ENCODE measurements at places on chromosomes 2 and 18.

GRCh38 chr2:190837420-190837819 is 43.2 kb upstream of the GLS start:
- DNase-seq, result no peak

DNA sequence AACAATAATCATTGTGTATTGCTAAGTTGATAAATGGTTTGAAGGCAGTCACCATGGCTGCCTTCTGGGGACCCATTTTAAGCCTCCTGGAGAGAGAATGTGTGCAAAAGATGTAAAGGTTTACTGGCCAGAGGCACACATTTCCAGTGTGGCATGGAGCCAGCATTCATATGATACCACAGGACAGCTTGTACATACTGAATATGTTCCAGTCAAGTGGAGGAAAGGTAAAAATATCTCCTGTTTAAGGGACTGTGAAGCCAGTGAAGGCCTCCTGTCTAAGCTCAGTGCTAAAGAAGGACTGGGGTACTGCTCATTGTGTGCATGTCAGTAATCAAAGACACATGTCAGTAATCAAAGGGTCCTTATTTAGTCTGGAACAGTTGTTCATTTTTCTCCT is 119.2 kb downstream of the BABAM2 start:
- no peak for DNase-seq

DNA sequence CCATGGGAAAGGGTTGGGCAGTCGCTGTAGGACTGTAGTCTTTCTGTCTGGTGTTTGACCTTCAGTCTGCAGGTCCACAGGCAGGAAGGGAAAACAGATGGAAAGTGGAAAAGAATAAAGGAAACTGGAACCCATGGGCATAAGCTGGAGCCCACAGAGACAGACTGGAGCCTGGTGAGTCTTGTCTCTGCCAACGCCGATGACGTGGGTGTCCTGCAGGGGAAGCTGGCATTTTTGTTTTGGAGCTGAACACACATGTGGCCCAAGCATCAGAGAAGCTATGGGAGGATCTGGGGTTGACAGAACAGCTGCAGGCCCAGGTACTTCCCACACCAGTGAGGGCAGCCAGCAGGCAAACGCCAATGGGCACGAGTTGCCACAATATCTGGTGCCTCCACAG is 28.2 kb upstream of the SOCS6 start:
- no peak for DNase-seq

- DNase-seq, result no peak
Observed at GRCh38 chr2:16682431-16683118, 16.9 kb upstream of the CYRIA start.
